ENCODE measurements at places on chromosomes 1 and 21.

DNA sequence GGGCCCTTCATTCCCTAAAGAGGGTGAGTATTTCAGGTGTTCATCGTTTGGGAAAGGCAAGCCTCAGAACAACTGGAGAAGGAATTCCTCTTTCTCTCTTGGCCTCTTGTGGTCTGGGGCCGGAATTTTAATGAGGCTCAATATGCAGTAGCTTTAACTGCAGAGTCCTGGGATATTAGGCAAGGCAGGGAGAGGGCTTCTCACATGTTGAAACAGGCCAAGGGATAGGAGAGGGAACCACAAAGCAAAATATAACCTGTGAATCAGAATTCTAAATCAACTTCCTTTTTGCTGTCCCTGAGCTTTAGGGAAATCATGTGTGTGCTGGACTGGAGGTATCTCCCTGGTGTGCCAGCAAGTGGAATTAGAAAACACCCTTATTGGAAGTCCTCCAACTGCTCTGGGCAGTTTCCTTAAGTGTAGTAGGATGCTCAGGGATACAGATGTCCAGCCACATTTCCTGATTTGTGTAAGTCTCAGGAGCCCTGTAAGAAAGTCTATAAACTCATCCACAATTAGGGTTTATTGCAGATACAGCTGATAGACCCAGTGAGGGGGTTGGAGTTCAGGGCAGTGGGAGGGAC lies 215.8 kb upstream of the ZRANB2 start:
- DNase-seq, result peak; percentile 14

GRCh38 chr1:101592845-101593244 lies 356.0 kb downstream of the S1PR1 start:
- no peak for DNase-seq

DNA sequence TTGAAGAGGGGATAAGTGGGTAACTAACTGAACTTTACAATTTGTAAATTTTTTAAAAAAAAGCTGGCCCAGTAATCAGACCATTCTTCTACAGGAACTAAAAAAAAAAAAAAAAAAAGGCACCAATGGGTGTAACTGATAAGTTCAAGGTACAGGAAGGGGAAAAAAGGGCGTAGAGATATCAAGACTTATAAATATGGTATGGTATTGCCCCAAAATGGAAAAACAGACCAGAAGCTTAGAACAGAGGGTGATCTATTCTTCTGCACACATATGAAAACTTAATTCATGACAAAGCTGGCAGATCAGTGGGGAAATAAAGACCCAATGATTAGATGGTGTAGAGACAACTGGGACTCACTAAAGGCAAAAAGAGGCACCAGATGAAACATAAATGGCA lies 58.9 kb downstream of the LHX4 start:
- no peak for DNase-seq

DNA sequence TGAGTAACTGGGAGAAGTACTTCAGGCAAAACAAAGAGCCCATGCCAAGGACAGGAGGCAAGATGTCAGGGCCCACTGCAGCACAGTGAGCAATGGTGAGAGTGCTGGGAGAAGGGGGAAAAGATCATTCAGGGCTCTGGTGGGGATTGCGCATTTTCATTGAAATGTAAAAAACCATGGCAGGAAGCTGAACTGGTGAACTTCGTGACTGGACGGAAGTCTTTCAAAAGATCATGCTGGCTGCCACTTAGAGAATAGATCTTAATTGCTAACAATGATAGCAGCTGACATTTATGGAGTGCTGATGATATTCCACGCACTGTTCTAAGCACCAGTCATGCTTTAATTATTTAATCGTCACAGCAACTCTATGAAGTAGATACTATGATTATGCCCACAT lies 107.0 kb downstream of the TGFBR3 start:
- DNase-seq, result no peak

- no peak for DNase-seq
These were observed 95.9 kb downstream of the GIPC2 start for GRCh38 chr1:78141531-78142231.

DNA sequence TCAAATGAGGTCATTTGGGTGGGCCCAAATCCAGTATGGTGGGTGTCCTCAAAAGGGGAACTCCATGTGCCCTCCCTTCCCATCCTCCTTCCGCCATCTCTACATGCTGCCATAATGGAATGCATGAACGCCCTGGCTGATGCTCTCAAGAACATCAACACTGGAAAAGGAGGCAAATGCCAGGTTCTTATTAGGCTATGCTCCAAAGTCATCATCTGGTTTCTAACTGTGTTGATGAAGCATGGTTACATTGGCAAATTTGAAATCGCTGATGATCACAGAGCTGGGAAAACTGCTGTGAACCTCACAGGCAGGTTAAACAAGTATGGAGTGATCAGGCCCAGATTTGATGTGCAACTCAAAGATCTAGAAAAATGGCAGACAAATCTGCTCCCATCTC lies 16.6 kb upstream of the TRIM45 start:
- no peak for DNase-seq

- DNase-seq, result no peak
These were observed 3.4 kb downstream of the KDM4A start for GRCh38 chr1:43653339-43653738.

DNA sequence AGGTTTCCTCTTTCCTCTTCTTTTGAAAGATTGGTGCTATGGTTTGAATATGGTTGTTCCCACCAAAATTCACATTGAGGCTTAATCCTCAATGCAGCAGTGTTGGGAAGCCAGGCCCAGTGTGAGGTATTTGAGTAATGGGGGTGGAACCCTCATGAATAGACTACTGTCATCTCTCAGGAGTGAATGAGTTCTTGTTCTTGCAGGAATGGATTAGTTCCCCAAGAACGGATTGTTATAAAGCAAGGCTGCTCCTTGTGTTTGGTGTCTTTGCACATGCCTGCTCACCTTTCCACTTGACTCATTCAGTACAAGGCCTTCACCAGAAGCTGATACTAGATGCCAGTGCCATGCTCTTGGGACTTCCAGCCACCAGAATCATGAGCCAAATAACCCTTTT lies 223.2 kb downstream of the BACH1 start:
- DNase-seq, result no peak

DNA sequence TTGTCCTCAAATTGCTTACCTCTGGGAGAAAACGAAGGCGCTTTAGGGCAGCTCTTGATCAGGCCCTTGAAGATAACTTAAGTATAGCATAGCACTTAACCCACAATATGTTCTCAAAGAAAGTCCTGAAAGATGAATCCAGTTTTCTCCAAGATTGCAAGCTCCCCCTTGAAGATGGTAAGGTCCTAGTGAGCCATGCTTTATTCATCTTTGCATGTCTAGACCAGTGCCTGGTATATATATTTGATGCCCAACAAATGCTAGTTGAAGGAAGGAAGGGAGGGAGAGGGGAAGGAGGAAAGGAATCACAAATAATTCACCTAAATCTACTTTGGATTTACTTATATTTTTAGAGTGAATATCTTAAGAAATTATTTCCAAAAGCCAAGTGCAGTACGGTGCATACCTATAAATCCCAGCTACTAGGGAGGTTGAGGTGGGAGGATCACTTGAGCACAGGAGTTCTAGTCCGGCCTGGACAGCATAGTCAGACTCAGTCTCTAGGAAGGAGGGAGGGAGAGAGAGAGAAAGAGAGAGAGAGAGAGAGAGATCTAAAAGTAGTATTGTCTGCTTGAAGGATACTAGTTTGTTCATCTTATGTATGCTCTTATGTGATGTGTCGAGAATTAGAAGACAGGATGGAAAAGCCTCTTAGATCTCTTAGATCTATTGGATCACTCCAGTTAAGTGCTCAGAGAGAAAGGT lies 25.0 kb downstream of the PBX1 start:
- no peak for DNase-seq

DNA sequence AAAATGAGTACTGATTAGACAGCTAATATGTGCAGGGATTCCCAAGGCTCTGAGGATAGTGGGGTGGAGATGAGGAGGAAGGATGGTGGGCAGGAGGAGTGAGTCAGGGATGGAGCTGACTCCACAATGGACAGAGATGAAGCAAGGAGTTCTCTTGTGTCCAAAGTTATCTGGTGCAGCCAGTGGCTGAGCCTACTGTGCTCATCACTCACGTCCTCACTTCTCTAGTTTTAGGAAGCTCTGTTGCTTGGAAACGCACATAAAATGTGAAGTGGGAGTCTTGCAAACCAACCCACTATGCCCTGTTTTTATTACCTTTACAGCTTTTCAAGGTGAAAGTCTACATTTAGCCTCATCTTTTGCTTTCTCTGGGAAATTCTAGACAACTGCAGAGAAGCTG lies 36.5 kb upstream of the SAMD13 start:
- DNase-seq, result no peak

DNA sequence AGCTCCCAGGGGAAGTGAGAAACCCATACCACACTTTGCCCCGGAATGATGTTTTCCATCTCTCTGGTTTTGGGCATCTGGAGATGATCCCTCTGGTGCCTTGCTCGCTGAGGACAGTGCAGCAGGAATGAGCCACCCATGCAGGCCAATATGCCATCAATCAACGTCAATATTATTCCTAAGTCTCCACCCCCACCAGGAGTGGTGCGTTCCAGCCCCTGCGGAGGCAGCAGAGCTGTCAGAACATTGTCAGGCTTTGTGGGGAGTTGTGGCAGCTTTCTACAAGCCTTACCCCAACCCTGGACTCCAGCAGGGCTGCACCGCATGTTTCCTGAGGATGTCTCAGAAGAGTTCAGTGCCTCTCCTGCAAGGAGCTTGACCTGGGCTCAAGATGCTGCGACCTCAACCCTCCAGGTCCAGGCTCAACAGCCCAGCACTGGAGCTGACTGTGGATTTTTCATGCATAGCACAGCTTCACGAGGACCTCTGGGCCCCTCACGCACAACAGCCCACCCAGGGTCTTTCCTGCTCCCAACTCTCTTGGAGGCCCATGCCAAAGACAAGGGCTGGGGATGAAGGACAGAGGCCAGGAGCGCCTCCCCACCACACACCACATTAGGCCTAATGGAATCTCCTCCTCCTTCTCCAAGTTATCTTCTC lies 67.5 kb downstream of the PSMG1 start:
- no peak for DNase-seq

DNA sequence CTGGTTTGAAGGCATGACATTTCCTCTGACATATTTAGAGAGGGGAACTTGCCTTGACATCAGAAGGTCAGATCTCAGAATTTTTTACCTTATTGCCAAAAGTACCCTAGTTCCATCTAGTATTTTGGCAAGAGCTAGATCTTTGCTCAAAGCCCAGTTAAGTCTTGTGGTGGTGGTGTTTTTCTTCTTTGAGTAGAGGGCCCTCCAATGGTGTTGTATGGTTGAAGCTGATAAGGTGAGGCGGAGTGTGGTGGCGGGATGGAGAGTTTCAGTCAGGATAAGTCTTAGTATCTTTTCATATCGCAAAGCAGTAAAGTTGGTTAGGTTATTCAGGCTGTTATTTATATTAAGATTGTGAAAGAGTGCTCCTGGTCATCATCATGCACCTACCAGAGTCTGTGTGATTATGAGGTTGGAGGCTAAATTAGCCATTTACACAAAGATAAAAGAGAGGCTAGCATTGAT lies 20.1 kb upstream of the MACF1 start:
- no peak for DNase-seq

GRCh38 chr1:109617291-109617801 lies 2.1 kb downstream of the GNAT2 start:
- peak; percentile 80 for DNase-seq

DNA sequence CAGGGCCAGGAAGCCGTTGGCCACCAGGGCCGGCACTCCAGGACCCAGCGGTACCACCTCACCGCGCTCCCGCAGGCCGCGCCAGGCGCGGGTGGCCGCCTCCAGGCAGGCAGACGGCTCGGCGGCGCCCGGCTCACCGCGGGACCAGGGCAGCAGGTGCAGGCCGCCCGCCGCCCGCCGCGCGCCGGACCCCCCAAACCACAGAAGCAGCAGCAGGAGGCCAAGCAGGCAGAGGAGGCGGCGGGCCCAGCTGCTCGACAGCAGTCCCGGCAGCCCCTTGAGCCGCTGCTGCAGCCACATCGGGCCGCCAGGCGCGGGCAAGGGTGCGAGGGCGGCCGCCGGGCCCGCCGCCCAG lies 312 bp downstream of the KIAA2013 start:
- DNase-seq, result no peak

DNA sequence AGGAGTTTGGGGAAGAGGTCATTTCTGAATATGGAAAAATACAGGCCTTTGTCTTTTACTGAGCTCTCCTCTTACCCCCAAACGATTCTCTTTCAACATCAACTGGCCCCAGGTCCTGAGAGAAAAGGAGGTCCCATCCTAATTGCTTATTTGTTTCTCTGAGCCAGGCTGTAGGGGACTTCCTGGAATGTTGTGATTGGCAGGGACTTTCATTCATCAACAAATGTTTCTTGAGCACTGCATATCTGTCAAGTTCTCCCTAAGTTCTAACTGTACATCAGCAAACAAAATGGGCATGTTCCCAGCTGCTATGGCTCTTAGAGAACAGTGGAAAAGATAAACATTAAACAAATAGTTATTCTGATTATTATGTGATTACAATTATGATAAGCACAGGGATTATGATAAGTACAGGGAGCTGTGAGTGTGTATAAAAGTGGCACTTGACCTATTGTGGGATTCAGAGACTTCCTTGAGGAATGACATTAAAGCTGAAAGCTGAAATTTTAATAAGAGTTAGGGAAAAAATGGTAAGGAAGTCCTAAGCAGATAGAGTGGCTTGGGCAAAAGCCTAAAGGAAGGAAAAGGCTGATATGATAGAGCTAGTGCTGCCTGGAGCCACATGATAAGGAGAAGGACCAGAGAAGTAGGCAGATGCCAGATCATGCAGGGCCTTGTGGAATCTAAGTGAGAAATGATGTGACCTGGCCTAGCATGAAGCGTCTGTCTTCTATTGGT lies 11.6 kb downstream of the GPX7 start:
- no peak for DNase-seq

DNA sequence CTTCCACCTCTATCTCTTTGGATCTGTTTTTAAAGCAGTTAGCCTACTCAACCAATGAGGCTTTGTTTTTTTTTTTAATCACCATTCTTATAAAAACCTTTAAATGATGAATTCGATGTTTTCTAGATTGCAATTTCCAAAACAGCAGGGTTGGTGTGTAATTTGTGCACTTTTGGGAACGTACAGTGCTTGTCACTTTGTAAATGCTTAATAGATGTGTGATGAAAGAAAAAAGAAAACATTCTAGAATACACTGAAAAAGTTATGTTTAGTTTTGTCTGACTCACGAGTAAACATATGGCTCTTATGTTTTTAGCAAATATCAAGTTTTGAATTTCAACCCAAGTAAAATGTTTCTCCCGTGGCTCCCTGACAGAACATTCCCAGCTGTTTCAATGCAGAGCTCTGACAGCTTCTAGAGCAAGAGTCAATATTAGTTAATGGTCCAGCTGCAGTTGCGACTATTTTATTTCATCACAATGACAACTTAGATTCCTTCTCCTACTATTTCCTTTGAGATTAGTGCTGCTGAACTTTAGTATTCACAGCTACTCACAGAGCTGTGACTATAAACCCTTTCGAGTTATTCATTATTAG lies 362.5 kb upstream of the ADAMTS5 start:
- DNase-seq, result no peak

- DNase-seq, result no peak
These were observed 2.2 kb downstream of the RIPPLY3 start for GRCh38 chr21:37008724-37009123.

GRCh38 chr1:75542818-75543570 lies 67.9 kb downstream of the SLC44A5 start:
- DNase-seq, result no peak

Measured in BJ (cell line).